ENCODE measurements at places on chromosomes 5 and 9. TPM values are rescaled to one million over a fixed set of nuclear protein-coding genes. Genes with fewer than 3 reads are reported as not detected.

GRCh38 chr9:30661925-30662324 lies 1722.5 kb upstream of the ACO1 start:
- ATAC-seq: no peak

DNA sequence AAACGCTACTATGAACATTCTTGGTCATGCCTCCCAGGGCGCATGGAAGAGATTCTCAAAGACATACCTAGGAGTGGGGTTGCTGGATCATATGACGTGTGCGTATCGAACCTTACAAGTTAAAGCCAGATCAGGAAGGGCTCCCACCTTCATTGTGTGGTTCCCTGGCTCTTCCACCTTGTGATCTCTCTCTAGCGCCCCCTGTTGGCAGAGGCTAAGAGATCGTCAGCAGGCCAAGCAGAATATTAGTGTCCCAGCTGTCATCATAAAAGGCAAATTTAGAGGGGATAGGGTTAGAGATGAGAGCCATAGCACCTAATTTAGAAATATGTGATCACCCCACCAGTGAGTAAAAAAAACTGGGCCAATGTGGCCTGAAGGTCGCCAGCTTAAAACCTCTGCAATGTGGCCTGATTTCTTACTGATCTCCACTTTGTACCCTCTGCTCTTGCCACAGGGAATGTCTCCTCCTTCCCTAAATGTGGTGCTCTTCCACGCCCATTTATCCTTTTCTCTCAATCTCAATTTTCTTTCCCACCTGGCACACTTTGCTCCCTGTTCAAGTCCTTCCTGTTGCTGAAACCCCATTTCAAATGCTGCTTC lies 91.7 kb upstream of the SHB start:
- ATAC-seq: peak; percentile 52

- peak; percentile 69 for ATAC-seq
Observed at GRCh38 chr9:22203371-22204138, 194.4 kb upstream of the CDKN2B start.

- no peak for ATAC-seq
Observed at GRCh38 chr9:78130004-78130403, 98.4 kb upstream of the GNAQ start.

DNA sequence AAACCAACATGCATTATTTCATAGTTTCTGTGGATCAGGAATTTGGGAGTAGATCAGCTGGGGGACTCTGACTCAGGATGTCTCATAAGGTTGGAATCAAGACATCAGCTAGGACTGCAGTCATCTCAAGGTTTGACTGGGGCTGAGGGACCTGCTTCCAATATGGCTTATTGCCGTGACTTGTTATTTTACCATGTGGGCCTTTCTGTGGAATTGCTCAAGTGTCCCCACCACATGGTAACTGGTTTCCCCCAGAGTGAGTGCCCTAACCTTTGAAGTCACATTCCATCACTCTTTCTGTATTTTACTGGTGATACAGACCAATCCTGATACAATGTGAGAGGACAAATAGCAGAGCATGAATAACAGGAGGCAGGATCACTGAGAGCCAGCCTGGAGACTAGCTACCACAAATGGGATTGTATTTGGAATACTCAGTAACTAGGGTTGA lies 70.2 kb upstream of the ELL2 start:
- ATAC-seq: no peak

DNA sequence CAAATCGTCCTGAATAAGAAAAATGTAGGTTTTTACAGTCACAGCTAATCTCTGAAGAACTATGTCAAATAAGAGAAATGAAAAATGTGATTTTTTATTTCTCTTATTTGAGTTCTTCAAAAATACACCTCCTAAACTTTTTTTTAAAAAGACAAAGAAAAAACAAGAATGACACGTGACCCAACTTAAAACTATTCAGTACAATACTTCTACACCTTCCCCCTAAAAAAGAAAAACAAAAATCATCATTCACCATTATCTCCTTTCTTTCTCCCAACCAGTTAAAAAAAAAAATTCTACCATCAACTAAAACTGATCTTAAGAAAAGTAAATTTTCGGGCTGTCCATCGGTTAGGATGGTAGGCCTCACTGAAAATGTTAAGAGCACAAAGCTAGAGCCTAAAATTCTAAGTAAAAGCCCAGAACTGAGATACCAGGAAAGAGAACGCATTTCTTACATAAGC lies 2.1 kb downstream of the RNF145 start:
- no peak for ATAC-seq

The IL3 gene
- total RNA-seq: 9.0 TPM

GRCh38 chr9:27632254-27632653 lies 59.0 kb upstream of the C9orf72 start:
- no peak for ATAC-seq

DNA sequence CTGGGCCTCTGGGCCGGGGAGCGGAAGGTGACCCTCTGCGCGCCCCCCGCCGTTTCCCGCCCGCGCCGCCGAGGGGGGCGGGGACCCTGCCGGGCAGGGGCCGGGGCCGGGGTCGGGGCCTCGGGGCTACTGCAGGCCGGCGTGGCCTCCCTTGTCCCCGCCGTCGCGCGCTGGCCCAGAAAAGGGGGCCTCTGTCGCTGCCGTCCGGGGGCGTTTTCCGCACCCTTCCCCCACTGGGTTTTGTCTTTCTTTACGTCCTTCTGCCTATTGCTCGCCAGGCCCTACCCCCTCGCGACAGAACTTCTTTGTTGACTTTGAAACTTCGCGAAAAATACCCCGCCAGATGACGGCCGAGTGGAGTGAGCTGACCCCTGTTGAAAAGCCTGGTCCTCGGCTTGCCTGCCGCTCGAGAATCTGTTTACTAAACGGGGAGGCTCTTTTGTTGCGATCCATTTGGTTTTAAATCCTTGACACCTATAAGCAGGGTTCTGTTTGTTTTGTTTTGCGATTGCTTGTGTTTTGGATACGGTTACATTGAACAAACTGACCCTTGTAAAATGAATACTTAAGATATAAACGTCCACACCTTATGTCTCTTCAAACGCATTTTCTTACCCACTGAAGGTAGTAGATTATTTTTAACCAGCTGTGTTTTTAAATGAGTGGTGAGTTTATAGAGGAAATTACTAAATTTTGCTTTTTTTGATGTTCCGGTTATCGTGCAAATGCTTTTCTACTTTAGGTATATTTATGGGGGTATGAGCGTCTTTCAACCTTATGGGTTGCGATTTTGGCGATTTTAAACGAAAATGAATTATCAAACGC lies 765 bp downstream of the MARCHF6 start:
- peak; percentile 13 for ATAC-seq

The KLF4 gene
- 0.48 TPM for total RNA-seq

The NMUR2 gene
- not detected for total RNA-seq

- ATAC-seq: no peak
Observed at GRCh38 chr9:18739127-18739526, 265.2 kb downstream of the ADAMTSL1 start.

DNA sequence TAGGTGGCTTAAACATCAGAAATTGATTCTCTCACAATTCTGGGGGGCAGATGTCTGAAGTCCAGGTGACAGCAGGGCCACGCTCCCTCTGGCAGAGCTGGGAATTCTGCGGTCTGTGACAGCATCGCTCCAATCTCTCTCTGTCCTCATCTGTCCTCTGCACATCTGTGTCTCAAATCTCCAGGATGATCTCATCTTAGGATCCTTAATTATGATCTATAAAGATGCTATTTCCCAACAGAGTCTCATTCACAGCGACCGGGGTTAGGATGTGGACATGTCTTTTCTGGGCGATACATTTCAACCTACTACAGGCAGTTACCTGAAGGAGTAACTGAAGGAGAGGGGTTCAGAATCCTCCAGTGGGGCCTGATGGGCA lies 31.4 kb downstream of the ANKRD33B start:
- no peak for ATAC-seq

DNA sequence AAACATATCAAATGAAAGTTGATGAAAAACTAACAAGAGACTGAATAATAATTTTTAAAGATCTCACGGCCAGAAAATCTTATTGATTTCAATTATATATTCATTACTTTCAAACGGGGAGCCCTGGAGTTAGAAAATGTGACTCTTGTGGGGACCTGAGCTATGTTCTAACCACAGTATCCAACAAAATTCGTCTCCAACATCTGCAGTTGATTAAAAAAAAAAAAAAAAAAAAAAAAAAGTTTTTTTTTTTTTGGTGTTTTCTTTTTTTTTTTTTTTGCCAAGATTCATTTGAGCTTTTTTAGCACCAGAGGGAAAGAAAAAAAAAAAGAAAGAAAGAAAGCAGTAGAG lies 144.3 kb upstream of the PIK3R1 start:
- ATAC-seq: no peak

The FLT4 gene
- total RNA-seq: 0.34 TPM

- ATAC-seq: no peak
Observed at GRCh38 chr5:15007646-15008045, 136.1 kb upstream of the ANKH start.

GRCh38 chr5:97297063-97297703 lies 114.1 kb upstream of the RIOK2 start:
- ATAC-seq: no peak

- no peak for ATAC-seq
Observed at GRCh38 chr9:754150-754931, 87.2 kb upstream of the DMRT1 start.

DNA sequence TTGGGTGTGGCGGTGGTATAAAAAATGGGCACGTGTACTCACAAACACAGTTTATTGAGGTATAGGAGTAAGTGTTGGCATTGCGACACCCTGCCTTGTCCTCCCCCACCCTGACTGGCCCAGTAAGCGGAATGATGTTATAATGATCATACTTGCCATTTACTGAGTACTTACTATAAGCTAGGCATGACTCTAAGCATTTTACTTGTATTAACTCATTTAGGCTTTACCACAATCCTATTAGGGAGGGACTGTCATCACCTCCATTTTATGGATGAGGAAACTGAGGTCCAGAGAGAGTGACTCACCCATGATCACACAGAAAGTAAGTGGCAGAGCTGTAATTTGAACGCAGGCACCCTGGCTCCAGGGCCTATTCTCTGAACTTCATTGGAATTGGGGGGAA lies 2.3 kb downstream of the SMIM3 start:
- peak; percentile 48 for ATAC-seq

Measured in activated T-helper 17 cell treated with anti-CD3 and anti-CD28 coated beads, Interleukin-2, amount 50 U/mL, for 72 hours (primary cell).